ENCODE measurements at places on chromosomes 4 and X.
A peak's percentile ranks its signal among the peaks of the same experiment; 100 is the strongest.

GRCh38 chr4:77762531-77762930 lies 56.6 kb downstream of the CNOT6L start:
- DNase-seq = no peak

GRCh38 chr4:112093636-112094202 lies 51.5 kb upstream of the FAM241A start:
- no peak for DNase-seq

DNA sequence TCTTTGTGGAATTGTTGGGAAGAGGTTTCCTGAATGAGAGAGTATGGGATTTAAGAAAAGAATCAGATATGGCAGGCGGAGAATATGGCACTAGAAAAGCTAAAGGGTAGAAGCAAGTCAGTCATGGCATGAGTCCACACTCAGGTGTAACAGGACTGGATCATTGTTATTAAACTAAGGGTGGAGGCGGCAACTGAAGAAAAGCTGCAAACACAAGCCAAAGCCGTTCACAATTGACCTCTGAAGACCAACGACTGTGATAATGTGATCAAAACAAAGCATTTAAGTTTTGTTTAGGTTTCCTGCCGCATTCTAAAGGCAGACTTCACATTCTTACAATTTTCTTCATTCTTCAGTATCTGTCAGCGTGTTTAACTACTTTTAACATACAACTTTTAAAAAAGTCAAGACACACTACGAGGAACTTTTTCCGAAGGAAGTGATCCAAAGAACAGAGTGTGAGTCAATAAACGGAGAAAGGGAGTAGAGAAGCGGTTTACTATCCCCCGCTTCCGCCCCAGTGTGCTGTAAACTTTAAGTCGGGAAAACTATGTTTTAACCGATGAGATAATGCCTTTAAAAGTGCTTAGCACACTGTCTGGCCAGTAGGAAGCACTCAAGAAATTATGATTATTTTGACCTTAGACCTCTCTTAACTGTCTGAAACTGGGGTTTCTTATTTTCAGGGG lies 909 bp upstream of the SLAIN2 start:
- no peak for DNase-seq

DNA sequence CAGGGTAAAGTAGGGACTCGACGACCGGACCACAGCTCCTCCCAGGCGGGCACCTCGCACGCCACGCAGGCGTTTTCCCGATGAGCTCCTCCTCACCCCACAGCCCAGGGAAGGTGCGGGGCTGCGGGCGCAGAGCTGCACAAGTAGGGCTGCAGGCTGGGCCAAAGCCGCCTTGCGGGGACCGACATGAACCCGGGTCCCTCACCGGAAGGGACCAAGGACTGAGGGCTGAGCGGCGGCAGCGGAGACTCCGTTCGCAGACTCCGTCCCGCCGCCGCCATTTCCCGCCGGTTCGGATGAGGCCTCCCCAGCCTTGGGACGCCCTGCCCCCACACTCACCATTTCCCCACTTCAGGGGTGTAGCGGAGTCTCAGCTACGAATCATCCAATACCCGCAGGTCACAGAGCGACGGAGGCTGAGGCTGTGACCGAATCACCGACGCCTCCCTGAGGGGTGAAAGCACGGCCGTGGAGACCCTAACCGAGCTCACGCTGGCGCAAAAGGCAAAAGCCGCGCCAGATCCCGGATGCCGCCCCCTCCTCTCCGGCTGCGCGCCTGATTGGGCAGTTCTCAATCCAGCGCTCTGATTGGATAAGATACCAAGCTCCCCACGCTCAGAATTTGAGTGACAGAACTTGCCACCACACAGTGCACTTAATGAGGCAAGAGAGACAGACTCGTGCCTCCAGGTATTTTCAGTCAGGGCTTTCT lies at the start of gene ZNF732:
ZNF732 (minus strand) TSS at position 506 of the 712 bp plus-strand sequence; CDS start at position 342, 164 bp downstream.
- no peak for DNase-seq

DNA sequence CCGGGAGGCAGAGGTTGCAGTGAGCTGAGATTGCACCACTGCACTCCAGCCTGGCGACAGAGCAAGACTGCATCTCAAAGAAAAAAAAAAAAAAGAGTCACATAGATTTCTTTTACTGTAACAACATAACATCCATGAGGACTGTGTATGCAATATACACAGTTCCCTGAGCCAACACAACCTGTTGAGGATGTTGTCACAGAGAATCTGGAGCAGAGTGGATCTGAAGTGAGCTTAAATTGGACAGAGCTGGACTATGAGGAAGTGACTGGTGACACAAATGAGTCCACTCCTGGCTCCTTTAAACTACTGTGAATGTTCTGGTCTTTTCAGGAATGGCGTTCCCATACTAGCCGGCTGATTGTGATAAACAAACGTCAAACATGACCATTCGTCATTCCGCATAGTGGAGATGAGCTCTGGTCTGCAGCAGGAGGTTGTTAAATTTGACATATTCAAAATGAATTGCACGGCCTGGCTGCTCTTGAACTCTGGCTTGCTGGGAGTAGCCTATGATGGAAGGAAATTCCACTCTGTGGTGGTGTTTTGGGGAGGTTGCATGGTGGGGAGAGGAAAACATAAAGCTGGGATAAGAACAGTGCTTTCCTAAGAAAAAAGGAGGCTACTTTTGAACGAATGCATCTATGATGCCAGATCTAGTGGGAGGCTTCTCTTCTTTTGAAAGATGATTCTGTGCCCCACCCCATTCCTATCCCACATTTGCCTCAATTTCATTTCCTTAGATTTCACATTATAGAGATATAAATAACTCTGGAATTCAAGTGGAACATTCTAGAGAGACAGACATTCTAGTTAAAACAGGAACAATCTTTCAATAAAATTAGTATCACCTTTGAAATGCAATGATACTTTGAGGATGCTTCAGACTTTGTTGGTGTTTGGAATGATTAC lies 149.5 kb downstream of the SHROOM3 start:
- no peak for DNase-seq

DNA sequence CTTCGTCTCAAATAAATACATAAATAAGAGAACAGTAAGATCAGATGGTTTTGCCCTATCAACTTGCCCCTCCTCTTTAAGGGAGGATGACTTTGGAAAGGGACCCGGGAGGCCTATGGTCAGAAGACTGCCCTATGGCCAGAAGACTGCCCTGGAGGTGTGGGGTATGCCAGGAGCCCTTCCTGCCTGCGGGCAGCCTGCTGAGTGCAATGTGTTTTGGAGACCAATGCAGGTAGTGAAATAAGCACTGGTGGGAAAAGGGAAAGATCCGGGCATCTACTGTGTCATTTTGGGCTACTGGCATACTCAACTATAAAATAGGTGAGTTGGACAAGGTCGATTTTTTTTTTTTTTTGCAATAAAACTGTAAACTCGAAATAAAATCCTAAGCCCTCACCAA lies 129.8 kb upstream of the SLC34A2 start:
- DNase-seq = no peak

GRCh38 chrX:39631276-39632229 lies 466.2 kb downstream of the BCOR start:
- no peak for DNase-seq

GRCh38 chrX:40772290-40772689 lies 36.9 kb upstream of the MED14 start:
- no peak for DNase-seq

DNA sequence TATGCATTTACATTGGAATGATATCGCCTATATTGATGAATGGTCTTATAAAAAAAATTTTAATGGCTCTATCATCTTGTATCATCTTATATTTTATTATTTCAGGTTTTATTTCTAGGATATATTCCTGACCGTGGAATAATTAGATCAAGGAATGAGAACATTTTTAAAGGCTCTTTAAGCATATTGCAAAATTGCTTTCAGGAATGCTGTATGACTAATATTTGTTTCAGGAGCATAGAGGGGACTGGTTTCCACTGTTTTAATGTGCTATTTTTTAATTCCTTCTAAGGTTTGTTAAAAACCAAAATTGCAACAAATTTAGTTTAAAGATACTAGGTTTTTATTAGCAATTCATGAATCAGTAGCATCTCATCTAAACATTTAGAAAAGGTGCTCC lies 120.2 kb downstream of the BMPR1B start:
- DNase-seq = no peak

DNA sequence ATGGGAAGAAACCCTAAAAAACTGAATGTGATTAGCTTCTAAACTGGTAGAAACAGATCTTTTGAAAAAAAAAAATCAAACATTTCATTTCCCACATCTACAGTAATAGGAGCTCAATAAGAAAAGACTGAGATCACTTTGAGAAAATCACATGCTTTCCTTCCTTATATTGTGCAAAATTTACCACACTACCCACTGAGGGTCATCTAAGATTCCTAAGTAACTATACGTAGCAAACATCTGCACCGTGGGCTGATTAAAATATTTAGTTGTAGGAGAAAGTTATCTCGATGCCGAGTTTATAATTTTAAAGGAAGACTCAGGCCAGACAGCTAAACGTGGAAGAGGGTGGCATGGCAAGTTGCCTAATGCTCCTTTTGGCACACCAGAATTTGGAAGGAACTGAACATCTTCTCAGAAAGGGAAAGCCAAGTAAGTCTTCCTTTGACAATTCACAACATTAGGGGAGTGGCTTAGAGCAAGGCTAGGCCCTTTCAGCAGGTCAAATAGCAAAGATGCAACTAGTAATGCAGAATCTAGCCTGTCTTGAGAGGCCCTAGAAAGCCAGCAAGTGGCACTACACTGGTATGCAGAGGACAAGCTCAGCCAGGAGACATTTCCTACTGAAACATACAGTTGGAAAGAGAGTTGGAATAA lies 128.0 kb downstream of the TMA16 start:
- no peak for DNase-seq

DNA sequence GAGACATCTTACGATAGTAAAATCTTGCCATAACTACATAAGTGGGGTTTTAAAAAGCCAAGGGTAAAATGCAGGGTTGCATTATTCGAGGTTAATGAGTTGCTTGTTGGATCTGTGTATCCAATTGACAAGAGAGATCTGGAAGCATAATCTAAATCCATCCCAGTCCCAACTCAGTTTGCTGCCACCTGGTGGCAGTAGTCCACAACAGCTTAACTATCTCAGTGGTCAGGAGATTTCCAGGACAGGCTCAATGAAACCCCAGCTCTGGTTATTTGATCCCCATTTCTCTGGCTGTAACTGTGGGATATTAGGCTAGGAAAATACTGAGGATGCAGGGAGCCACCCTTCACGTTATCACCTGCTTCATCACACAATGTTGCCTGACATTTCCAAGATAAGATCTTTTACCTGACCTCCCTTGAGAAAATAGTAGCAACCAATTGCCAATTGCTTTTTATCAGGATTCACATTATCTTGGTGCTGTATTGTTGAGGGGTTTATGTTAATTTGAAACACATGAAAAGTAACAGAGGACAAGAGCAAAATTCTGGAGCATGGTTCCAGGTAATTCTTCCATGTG lies 88.2 kb upstream of the TNIP3 start:
- DNase-seq = peak; percentile 25

GRCh38 chr4:145828802-145829485 lies 109.7 kb downstream of the ZNF827 start:
- DNase-seq = no peak

GRCh38 chrX:67717571-67717970 lies 173.8 kb downstream of the AR start:
- no peak for DNase-seq

- no peak for DNase-seq
These were observed 277.7 kb downstream of the ARAP2 start for GRCh38 chr4:35966566-35966965.
